ENCODE measurements at places on chromosomes 3 and 15. TPM values are rescaled to one million over a fixed set of nuclear protein-coding genes. Genes with fewer than 3 reads are reported as not detected.

The CTXN2 gene
- total RNA-seq, result not detected

The CPLX3 gene
- not detected for total RNA-seq

The SHC4 gene
- total RNA-seq, result 0.49 TPM

DNA sequence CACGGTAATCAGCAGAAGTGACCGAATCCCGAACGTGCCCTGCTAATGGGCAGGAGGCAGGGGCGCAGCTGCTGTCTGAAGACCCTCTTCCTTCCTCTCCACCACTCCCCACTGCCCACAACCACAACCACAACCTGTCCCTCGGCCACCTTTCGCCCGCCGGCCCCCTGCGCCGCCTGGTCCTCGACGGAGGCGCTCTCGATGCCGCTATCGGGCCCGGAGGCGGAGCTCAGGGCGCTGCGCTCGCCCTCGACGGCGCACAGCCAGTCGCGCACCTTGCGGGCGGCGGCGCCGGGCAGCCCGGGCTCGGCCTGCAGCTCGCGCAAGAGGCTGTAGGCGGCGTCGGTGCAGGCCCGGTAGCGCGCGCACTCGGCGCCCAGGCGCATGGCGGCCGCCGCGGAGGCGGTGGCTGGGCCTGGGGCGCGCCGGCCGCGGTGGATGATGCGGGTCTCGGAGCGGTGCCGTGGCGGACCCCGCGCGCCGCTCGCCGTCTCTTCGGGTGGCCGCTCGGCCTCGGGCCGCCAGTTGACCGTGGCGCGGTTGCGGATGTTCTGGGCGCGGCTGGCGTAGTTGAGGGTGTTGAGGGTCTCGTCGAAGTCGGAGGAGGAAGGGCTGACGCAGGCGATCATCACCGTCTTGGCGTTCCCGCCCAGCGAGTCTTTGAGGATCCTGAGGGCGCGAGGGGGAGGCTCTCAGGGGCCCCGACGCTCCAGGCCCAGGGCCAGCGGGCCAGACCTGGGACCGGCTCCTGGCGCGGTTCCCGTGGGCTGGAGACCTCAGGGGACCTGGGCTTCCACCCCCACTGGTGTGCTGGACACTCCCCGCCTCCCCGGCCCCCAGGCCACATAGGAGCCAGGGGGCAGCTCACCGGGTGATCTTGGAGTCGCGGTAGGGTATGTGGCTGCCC lies 6.9 kb downstream of the KIF7 start:
- no peaks in the 10 kb centered on the region for H3K4me1 ChIP-seq
- H3K4me3 ChIP-seq, result no peak overlapping the region
- DNase-seq, result no peak
- H3K27ac ChIP-seq, result no peak overlapping the region

DNA sequence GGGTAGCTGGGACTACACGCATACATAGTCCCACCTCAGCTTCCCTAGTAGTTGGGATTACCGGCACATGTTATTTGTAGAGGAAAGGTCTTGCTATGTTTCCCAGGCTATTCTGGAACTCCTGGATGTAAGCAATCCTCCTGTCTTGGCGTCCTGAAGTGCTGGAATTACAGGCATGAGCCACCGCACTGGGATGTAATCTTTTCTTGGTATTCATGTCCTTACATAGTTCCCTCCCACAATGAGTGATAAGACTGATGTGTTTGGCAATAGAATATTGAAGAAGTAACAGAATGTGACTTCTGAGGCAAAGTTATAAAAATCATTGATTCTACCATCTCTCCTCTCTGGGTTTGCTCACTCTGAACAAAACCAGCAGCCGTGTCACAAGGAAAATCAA lies 22.7 kb upstream of the ALCAM start:
- no peaks in the 10 kb centered on the region for H3K36me3 ChIP-seq
- H3K4me1 ChIP-seq, result peaks cover under 1% of the 10 kb centered on the region
- DNase-seq, result no peak
- no peaks in the 10 kb centered on the region for H3K27me3 ChIP-seq

DNA sequence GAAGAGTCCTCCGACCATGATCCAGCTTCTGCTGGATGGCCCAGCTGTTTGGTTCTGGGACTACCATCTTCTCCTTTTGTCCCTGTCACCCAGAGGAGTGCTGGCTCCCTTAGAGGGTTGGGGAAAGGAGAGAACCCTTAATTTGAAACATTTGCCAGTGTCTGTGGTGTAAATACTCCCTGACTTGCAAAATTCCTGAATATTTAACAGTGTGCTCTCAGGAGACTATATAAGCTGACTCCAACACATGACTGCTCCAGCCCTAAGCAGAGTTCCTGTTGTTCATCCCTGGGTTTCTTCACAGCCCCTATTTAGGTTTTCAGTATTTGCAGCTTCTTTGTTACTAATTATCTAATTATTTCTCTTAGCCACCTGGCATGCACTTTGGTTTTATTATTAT lies 133.1 kb downstream of the CPNE4 start:
- no peaks in the 10 kb centered on the region for H3K27me3 ChIP-seq
- no peak overlapping the region for H3K4me3 ChIP-seq
- no peak for DNase-seq
- H3K36me3 ChIP-seq, result no peaks in the 10 kb centered on the region

DNA sequence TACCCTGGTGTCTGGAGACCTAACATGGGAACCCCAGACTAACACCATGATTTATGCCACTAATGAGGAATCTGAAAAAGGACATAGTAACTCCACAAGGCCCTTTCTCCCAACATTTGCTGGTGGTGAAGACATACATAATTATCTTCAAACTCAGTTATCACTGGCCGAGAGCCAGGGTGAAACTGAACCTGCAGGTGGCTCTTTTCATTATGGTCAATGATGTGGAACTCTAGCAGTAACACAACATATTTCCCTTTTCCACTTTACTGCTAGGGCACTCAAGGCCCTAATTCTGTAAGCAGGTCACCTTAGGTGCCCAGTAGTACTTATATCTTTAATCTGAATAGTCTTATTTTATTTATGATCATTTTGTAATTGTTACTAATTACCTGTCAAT lies 326.4 kb upstream of the SATB1 start:
- DNase-seq, result no peak
- no peaks in the 10 kb centered on the region for H3K4me1 ChIP-seq
- no peak overlapping the region for H3K4me3 ChIP-seq
- H3K27me3 ChIP-seq, result peaks cover 39% of the 10 kb centered on the region
- H3K36me3 ChIP-seq, result no peaks in the 10 kb centered on the region
- no peak overlapping the region for H3K27ac ChIP-seq

DNA sequence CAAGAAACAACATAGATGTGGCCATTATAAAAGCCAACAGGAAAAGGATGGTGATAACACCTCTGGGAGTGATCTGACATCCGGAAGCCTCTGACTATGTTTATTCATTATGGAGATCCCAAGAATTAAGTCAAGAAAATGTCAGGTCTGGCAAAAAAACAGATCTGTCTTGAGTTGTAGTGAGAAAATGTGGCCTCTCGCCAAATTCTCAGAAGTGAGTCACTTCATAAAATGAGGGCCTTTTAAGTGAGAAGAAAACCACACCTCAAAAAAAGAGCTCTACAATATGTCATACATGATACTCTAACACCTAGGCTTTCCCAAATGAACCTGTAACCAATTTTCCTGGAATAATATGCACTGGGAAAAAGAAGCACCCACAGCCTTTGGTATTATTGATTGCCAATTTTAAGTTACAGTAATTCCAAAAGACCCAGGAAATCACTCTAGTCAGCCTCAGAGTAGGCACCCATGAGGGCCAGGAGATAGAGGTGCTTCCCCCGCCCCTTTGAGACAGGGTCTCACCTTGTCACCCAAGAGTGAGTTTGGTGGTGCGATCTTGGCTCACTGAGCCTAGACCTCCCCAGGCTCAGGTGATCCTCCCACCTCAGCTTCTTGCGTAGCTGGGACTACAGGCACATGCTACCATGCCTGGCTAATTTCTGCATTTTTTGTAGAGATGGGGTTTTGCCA lies 38.0 kb downstream of the CCR3 start:
- H3K27ac ChIP-seq, result no peak overlapping the region
- H3K4me3 ChIP-seq, result no peak overlapping the region
- H3K27me3 ChIP-seq, result no peaks in the 10 kb centered on the region
- DNase-seq, result peak; percentile 85

- H3K27me3 ChIP-seq, result no peaks in the 10 kb centered on the region
- no peak overlapping the region for H3K4me3 ChIP-seq
- peaks cover 6% of the 10 kb centered on the region for H3K4me1 ChIP-seq
- no peak overlapping the region for H3K27ac ChIP-seq
Measured at GRCh38 chr3:142896201-142896755, 7.4 kb upstream of the PCOLCE2 start.

The EHHADH gene
- total RNA-seq, result 3.2 TPM

GRCh38 chr15:53759411-53759931 lies at the start of gene WDR72:
TSS of gene WDR72 (minus strand) at chr15:53759663. CDS start at chr15:53733149, 26,514 bp downstream.
- no peaks in the 10 kb centered on the region for H3K4me1 ChIP-seq
- H3K36me3 ChIP-seq, result no peaks in the 10 kb centered on the region
- H3K4me3 ChIP-seq, result no peak within 1 kb of the TSS
- DNase-seq, result no peak
- peaks cover 22% of the 10 kb centered on the region for H3K27me3 ChIP-seq
- H3K27ac ChIP-seq, result no peak within 1 kb of the TSS

The PLA2G4E gene
- 0.12 TPM for total RNA-seq

DNA sequence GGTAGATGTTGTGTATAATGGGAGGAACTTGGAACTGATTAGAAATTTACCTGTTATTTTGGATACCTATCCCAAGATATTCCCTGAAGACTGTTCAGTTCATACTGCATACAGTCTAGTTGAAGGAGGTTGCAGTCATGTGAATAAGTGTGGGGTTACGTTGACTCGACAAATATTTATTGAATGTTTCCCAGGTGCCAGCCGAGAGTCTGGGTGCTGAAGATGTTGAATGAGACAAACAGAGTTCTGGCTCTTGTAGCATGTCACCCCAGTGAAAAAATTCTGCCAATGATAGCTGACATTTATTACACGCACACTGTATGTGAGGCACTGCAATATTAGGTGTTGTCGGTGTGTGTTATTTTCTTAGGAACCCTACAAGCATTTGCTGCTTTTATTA lies 176.0 kb downstream of the KCNMB2 start:
- no peaks in the 10 kb centered on the region for H3K36me3 ChIP-seq
- no peak for DNase-seq
- no peaks in the 10 kb centered on the region for H3K4me1 ChIP-seq
- no peak overlapping the region for H3K27ac ChIP-seq

DNA sequence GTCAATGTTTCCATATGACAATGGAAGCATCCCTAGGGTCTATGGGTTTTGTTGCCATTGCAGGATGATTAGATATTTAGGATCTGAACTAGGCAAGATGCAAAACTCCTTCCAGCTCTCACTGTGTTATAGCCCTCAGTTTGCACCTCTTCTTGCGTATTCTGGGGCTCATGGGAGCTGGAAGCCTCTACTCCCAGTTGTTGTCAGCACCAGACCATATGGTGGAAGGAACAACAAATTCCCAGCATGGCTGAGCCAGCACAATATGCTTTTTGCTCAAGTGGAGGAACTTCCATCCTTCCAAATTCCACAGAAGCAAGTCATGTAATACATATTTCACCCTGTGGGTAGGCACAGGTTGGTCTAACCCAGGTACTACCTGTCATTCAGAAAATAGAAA lies 18.5 kb upstream of the CTXND1 start:
- no peaks in the 10 kb centered on the region for H3K36me3 ChIP-seq
- DNase-seq, result no peak
- peaks cover 51% of the 10 kb centered on the region for H3K27me3 ChIP-seq
- no peak overlapping the region for H3K27ac ChIP-seq

DNA sequence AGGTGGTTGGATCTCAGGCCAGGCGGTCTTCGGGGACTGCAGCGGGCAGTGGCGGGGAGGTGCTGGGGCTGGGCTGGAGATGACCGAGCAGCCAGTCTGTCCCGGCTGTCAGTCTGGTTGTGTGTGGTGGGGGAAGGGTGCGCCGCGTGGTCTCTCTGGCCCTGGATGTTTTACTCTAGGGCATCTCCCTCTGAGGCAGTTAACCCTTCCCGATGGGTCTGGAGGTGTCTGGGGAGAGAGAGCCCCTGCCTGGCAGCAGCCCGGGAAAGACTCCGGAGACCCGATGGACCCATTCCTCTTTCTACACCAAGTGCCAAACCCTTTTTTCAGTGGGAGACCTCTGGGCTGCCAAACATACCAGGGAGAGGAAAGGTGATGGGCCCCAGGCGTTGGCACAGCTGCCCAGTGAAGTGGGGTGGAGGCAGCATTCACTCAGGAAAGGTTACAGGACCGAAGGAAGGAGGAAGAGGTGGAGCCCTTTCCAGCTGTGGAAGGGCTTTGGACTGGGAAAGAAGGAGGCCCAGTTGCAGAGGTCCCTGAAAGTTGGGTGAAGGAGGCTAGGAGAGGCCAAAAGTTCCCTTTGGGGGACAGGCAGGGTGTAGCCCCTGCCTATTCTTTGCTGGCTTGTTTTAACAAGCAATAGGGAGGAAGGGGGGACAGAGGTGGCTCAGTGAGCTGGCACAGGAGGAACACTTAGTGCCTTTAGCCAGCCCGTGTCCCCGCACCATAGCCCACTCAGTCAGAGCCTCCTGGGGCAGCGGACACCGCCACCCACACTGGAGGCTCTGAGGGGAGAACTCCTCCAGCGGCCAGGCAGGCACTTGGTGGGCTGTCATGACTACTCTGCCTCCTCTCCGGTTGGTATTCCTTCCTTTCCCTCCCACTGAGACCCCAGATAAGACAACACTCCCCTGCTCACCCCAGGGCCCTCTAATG lies 2.7 kb upstream of the BAHD1 start:
- no peak overlapping the region for H3K4me3 ChIP-seq
- H3K27ac ChIP-seq, result no peak overlapping the region
- peaks cover 16% of the 10 kb centered on the region for H3K4me1 ChIP-seq
- no peak for DNase-seq
- peaks cover 22% of the 10 kb centered on the region for H3K27me3 ChIP-seq
- H3K36me3 ChIP-seq, result no peaks in the 10 kb centered on the region

GRCh38 chr3:149826636-149827035 lies 13.6 kb downstream of the RNF13 start:
- peaks cover 7% of the 10 kb centered on the region for H3K36me3 ChIP-seq
- H3K4me3 ChIP-seq, result no peak overlapping the region
- H3K4me1 ChIP-seq, result no peaks in the 10 kb centered on the region
- H3K27ac ChIP-seq, result no peak overlapping the region

DNA sequence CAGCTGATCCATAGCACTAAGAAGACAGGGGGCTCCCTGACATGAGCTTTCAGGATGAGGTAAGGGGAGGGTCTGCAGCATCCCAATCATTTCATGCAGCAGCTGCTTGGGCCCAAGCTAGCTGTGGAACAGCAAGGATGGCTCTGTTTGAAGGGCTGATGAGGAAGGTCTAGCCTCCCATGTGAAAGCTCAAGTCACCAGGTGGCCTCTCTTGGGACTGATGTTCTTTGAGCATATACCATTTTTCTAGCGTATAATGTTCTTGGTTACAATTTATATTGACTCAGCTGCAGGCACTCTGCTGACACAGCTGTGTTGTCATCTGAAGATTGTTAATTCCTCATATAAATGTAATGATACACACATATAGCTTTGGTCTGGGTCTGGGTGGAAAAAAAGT lies 87.0 kb downstream of the CD200R1L start:
- no peak overlapping the region for H3K4me3 ChIP-seq
- no peak for DNase-seq
- H3K4me1 ChIP-seq, result no peaks in the 10 kb centered on the region
- H3K36me3 ChIP-seq, result no peaks in the 10 kb centered on the region

GRCh38 chr3:37598808-37599581 lies 262.7 kb upstream of the CTDSPL start:
- peaks cover 6% of the 10 kb centered on the region for H3K4me1 ChIP-seq
- H3K4me3 ChIP-seq, result no peak overlapping the region
- no peaks in the 10 kb centered on the region for H3K27me3 ChIP-seq
- H3K27ac ChIP-seq, result no peak overlapping the region
- DNase-seq, result no peak

The GOLGA6L10 gene
- 1.9 TPM for total RNA-seq

- H3K4me1 ChIP-seq, result no peaks in the 10 kb centered on the region
- no peak overlapping the region for H3K27ac ChIP-seq
- no peak overlapping the region for H3K4me3 ChIP-seq
- no peaks in the 10 kb centered on the region for H3K36me3 ChIP-seq
- DNase-seq, result no peak
Measured at GRCh38 chr3:158261371-158261991, 151.6 kb downstream of the RSRC1 start.

The SLC41A3 gene
- 34.9 TPM for total RNA-seq

Measured in MCF 10A (cell line).